Muscle of back (tissue), 13 donors: ENCODE measurements at places on chromosomes 1 and 21. TPM values are rescaled to one million over a fixed set of nuclear protein-coding genes. Genes with fewer than 3 reads are reported as not detected.

- no peak for DNase-seq
Measured at GRCh38 chr1:181730606-181731005, 247.3 kb downstream of the CACNA1E start.

GRCh38 chr1:156842618-156843300 is 16.2 kb downstream of the INSRR start:
- DNase-seq = no peak

- DNase-seq = no peak
Measured at GRCh38 chr21:42599962-42600361, 53.5 kb upstream of the PDE9A start.

DNA sequence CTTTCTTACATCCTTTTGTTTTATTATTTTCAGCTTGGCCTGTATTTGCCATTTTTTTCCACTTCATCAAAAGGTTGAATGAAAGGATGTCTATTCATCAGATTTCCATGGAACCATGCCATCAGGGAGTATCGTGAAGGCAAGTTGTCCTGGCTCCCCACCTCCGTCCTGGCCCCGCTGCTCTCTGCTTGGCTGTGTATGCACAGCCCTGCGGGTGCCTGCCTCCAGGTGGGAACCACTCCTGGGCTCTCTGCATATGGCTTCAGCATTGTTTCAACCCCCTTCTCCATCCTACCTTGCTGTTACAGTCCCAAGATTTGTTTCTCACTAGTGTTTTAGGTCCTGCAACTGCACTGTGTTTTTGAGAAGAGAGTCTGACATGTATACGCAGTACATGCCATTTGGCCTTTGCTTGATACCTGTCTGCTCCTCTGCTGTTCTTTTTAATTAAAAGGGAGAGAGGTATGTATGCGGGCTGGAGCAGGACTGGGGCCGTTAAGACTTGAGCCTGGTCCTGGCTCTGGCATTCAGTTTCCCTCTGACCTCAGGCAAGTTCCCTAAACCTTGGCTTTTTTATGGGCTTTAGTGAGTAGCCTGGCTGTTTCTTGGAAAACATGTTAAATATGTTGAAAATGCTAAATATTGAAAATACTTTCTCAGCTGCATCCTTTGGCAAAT is 69.9 kb upstream of the GCLM start:
- peak; percentile 18 for DNase-seq

DNA sequence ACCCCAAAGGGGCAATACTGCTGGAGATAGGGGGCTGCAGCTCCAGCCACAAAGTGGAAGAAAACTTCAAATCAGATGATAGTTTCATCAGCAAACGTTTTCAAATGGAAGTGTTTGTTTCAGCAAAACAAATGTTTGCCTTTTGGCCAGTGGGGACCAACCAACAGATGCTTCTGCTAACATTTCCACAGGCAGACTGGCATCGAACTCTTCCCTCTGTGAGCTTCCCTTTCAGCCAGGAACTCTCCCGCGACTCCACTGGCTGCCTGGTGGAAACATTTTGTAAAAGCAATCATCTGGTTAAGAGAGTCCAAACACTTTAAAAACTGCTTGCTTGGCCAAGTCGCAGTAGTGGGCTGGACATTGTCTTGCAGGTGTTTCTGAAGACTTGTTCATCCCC is 30.7 kb downstream of the CENPF start:
- DNase-seq = no peak

- no peak for DNase-seq
Measured at GRCh38 chr1:245939756-245940345, 567.2 kb downstream of the SMYD3 start.

DNA sequence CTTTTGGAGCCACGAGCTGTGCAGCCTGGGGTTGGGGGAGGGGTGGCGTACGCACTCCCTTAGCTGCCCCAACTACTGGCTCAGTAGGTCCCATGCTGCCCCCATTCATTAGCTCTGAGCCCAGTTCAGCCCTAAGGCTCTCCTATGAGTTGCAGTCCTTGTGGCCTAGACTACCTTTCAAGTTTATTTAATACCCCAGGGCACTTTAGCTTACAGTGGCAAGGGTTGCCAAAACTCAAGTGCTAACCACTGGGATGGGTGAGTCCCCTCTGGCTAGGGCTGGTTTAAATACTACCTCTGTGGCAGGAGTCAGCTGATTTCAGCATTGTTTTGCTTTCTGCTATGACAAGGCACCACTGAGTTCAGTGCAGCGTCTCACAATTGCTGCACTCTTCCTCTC is 118.2 kb downstream of the ODF2L start:
- no peak for DNase-seq

DNA sequence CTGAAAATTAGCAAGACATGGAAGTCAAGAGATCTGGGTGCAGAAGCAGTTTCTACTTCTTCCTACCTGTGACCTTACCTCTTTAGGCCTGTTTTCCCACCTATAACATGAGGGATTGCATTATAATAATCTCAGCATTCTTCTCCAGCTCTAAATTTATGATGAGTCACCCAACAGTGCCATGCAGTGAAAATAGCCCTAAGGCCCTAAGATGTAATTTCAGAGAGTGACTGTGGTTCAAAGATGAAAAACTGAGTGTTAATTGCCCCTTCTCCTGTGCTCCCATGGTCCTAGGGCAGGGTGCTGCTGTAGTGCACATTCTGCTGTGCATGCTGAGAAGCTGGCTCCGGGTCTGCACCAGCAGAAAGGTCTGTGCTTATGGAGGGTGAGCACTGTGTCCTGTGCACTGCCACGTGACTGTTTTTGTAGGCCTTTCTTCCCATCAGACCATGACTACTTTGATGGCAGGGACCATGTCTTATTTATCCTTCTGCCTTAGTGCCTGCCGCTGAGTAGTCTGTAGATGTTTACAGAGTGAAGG is 29.7 kb downstream of the JUN start:
- DNase-seq = no peak

DNA sequence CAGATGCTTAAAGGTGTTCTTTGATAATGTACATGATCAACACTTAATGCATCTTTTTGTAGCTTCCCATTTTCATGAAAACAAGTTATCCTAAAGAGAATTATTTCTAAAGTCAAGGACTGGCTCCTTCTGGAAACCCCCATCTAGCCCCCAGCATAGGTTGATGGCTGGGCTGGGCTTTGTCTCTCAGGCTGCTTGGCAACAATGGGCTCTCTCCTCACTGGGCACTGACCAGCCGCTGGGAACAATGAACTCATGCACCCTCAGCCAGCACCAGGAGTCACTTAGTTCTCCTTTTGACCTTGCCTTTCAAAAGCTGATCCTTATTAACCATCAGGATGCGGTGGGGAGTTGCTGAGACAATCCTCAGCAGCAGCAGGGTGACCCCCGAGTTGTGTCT is 293.0 kb upstream of the PLXNA2 start:
- DNase-seq = no peak

DNA sequence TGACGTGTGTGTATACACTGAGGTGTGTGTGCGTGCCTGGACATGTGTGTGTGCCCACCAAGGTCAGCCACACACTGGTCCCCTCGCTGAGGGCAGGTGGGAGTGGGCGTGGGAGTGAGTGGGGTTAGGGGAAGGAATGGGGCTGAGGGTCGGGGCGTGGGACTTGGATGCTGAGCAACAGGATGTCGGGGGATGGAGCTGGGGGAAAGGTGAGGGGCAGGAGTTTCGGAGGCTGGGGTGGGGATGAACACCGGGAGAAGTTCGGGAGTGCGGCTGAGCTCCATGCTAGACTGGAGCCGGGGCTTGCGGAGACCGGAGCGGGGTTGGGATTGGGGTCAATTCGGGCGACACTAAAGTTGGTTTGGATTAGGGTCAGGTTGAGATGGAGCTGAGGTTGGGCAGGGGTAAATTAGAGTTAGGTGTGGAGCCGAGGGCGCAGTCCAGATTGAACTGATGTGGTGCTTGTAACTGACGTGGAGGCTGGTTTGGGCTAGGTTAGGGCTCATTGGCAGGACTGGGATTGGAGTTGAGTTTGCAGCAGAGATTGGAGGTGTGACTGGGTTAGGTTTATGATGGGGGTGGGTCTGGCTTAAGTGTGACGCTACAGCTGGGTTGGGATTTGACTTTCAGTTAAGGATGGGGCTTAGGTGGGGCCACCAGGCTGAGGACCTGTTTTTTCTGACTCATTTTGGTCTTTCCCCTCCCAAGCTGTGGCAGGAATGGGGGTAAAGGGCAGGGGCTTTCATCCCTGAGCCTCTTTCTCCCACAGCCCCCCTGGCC is 3.3 kb upstream of the GUCA2A start:
- no peak for DNase-seq

- no peak for DNase-seq
Measured at GRCh38 chr1:54557671-54558355, 9.8 kb downstream of the ACOT11 start.

GRCh38 chr1:212607206-212607912 is 1.2 kb upstream of the ATF3 start:
- no peak for DNase-seq

GRCh38 chr1:153113416-153113815 is at the start of gene SPRR2F:
SPRR2F (minus strand) TSS chr1:153113516; CDS start chr1:153112733, 783 bp downstream.
- DNase-seq = no peak

- DNase-seq = peak; percentile 73
Measured at GRCh38 chr1:165011186-165011585, 345.3 kb downstream of the LMX1A start.

DNA sequence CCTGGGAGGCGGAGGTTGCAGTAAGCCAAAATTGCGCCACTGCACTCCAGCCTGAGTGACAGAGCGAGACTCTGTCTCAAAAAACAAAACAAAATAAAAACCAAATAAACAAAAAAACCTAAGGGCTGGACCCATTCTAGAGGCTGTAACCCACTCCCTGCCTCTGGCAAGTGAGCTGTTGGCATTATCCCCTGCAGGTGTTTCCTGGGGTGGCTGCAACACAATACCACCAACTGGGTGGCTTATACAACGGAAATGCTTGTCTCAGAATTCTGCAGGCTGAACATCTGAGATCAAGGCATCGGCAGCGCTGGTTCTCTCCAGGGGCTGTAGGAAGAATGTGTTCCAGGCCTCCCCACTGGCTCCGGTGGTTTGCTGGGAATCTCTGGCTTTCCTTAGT is 15.2 kb downstream of the LRRC38 start:
- no peak for DNase-seq

DNA sequence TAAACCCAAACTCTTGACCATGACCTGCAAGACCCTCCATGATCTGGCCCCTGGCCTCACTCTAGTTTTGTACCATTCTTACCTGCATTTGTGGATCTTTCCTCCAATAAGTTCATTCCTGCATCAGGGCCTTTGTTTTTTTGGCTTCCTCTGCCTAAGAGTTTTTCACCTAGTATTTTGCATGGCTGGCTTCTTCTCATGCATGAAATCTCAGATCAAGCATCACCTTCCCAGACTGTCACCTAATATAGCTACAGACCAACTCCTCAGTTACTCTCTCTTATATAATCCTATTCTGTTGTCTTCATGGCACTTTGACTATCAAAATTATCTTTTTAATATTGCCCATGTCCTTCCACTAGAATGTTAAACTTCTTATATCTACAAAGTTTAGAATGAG is 54.2 kb downstream of the BTBD8 start:
- no peak for DNase-seq

DNA sequence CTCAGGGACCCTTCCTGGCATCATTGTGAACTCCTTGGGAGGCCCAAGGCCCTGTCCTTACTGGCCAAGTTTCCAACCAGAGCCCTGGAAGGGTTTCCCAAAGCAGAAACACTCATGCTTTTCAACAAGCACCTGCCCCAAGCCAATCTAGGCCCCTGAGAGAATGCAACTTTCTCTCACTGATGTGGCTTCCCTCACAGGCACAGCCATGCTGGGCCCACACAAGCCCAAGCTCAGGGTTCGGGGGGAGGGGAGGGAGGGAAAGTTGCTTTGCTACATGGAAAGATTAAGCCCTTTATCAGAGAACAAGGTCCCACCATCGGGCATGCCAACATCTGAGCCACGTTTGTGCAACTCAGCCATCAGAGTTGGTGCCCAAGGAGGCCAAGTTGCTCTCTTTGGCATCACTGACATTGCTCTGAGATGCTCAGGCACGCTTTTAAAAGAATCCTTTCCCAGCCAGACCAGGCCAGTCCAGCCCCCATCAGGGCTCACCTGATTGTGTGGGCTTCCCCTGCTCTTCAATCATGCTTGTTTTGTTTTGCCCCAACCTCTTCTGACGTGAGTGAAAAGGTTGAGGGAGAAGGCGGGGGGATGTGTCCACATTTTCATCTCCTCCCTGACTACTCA is 43.5 kb downstream of the RIMS3 start:
- DNase-seq = no peak

DNA sequence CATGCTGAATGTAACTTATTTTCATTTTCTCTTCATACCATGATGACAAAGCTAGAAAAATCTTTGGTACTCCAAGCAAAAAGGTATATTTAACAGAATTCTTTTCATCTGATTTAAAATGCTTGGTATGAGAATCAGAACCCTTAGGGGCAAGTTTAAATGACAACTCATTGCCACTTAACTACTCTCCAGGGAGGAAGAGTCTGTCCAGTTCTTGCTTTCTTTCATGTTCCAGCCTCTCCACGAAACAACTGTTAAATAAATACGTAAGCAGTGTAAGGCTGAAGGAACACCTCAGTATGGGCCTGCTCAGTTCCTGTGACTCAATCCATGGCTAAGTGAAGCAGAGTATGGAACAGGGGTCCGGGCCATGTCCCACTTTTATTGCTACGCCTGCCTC is 1.6 kb downstream of the LCE2A start:
- DNase-seq = no peak

GRCh38 chr1:229440851-229441537 is 7.1 kb upstream of the ACTA1 start:
- DNase-seq = no peak

DNA sequence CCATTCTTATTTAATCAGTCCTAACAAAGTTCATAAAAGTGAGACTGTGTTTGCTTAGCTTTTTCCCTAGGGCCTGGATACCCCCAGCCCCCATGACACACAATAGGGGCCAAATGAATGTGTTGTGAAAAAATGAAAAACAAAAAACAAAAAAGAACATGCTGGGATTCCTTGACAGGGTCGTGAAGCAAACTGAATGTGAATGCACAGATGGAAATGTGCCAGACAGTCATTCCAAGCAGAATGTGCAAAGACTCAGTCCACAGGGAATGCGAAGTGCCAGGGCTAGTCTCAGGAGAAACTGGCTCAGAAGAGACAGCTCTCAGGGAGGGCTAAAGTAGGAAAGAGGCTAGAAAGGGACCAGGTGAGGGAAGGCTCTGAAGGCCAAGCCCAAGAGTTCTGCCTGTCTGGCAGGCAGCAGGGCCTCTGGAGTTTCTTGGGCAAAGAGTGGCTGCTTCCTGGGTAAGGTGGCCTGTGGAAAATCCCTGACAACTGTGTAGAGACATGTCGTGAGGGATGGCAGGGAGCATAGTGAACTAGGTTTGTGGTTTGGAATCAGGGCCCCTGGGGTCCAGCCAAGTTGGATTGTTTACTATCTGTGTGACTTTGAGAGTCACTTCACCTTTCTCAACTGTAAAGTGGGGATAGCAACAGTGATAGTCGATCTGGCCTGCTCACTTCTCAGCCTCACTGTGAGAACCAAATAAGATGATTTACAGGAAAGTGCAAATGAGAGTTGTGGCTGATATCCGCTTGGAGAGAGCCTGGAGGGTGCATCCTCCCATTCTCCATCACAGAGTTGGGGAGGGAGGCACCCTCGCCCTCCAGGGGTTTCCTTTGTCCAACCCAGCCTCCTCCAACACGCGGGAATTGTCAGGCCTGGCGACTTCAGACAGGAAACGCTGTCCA is 1.2 kb upstream of the ADAM15 start:
- DNase-seq = no peak

- DNase-seq = no peak
Measured at GRCh38 chr1:114559356-114559755, 22.1 kb downstream of the BCAS2 start.

GRCh38 chr1:77036560-77036959 is 169.3 kb downstream of the ST6GALNAC5 start:
- DNase-seq = peak; percentile 32

Gene CLCA2
- polyA plus RNA-seq = not detected

Gene ALPL
- 2.9 TPM for polyA plus RNA-seq

Gene BRDT
- 0.41 TPM for polyA plus RNA-seq

Gene TP73
- 0.77 TPM for polyA plus RNA-seq

Gene KLF17
- polyA plus RNA-seq = not detected

Gene C1orf185
- polyA plus RNA-seq = not detected

Gene SPATA21
- polyA plus RNA-seq = 0.14 TPM
